ENCODE measurements at places on chromosomes 1 and 21.

DNA sequence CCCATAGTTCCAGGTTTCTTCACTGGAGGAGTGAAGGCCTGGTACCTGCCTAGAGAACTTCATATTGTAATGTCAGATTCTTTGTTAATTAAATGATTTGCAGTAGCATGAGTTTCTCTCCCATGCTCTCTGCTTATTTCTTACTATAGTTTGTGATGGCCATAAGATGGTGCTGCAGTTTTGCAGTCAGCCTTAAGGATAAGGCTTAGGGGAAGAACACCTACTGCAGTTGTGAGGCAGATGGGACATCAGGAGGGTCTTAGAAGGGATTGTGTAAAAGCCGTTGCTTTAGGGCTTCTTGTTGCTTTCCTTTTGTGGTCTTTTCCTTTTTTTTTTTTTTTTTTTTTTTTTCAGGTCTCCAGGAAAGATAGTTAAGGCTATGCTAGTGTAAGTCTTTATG, 61.8 kb downstream of the MACF1 start:
- no peak for DNase-seq

- no peak for DNase-seq
These were observed 4.9 kb downstream of the CROCC start for GRCh38 chr1:16926491-16927073.

DNA sequence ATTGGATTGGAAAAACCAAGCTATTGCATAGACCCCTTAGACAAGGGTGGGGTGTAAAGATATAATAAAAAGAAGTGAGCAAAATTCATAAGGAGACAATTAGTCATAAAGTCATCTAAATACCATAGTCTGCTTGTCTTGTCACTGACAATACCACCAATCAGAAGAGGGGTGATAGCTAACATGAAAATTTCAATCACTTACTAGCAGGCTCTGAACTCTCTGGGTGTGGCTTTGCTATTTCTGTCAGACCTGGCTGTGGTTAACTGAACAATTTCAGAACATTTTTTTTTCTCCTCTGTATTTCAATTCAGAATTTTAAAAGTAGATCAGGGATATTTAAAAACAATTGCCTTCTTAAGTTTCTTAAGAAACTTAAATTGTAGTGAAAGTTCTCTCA, 158.5 kb upstream of the PRMT6 start:
- DNase-seq, result no peak

GRCh38 chr1:161153682-161154337, at the start of gene UFC1:
Gene UFC1, plus strand, starts transcription at chr1:161153978. Its CDS starts 20 bp downstream, at chr1:161153998.
- peak; percentile 61 for DNase-seq

GRCh38 chr1:183289051-183289496, 103.0 kb downstream of the LAMC2 start:
- DNase-seq, result no peak

DNA sequence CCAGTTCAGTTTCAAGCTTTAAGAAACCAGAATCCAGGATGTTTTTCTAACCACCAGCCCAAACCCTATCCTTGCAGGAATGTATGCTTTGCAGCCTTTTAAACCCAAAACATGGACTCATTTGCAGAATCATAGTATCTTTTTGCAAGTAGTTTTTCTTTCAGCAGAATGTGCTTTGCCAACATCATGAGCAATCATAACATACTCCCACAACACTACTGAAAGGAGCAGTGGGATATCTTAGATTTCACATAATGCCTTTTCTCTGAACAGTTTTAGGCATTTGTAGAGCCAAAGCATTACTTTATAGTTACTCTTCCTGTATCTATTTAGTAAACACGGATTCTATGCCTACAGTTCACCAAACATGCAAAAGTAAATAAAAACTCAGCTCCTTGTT, 10.0 kb upstream of the SH2D2A start:
- DNase-seq, result no peak

GRCh38 chr1:227892489-227893299, 55.0 kb downstream of the WNT9A start:
- DNase-seq, result no peak

DNA sequence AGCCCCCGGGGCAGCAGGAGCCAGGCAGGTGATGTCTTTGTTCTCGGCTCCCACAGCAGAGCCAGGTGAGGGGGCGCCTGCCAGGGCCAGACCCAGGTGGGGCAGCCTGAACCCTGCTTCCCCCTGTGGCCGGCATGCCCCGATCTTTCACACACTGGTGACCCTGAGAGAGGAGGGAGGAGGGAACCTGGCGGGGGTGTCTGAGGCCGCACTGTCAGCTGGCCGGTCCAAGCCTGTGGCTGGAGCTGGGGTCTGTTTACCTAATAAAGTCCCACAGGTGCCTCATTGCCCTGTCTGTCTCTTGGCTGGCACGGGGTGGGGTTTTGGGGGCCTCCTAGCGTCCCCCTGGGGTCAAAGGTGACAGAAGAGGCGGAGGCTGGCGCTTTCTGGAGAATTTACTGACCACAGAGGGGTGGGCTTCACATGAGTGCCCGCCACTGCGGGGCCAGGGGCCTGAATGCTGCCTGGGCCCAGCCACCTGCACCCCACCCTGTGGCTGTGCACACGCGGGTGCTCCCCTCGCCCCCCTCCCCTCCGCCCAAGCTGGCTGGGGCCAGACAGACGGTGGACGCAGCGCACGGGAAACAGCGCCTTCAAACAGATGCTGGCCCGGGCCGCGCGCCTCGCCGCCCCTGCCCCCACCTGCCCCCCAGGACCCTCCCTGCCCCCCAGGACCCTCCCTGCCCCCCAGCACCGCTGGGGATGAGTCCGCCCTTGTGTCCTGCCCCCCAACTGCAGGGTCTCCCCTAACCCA, 5.8 kb downstream of the TMEM240 start:
- DNase-seq, result no peak

DNA sequence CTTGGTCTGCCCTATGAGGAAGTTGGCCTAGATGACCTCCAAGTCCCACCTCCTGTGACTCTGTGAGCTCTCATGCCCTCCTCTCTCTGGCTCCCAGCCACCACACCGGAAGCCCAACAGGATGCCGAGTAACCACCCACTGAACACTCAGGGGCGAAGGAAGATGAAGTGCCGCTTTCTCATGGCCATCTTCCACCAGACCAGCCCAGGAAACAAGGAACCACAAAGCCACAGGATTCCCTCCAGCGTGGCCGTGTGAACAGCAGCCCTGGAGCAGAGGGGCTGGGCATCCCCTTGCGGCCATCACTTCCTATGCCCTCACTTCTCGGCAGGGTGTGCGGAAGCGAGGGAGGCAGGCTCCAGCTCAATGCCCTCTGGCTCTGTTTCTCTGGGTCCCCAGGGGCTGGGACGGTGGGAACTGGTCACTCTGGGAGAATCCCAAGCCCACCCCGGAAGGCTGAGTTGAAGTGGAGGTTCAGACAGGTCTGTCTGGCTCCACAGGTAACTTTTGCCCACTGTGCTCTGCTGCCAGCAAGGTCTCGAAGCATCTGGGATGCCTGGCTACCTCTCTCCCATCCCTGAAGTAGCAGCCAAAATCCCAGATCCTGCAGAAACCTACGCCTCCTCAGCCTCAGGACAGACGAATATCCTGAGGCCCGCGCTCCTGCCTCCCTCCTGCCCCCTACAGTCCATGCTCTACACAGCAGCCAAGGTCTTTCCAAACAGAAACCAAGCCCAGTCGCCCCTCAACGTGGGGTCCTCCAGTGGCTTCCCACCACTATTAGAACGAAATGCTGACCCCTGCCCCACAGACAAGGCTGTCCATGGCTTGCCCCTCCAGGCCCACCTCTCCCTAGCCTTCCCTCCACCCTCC, 44.2 kb upstream of the ECE1 start:
- peak; percentile 62 for DNase-seq

GRCh38 chr1:154847891-154848290, 22.2 kb downstream of the KCNN3 start:
- DNase-seq, result no peak

- no peak for DNase-seq
These were observed 15.1 kb upstream of the RPL5 start for GRCh38 chr1:92816732-92817131.

DNA sequence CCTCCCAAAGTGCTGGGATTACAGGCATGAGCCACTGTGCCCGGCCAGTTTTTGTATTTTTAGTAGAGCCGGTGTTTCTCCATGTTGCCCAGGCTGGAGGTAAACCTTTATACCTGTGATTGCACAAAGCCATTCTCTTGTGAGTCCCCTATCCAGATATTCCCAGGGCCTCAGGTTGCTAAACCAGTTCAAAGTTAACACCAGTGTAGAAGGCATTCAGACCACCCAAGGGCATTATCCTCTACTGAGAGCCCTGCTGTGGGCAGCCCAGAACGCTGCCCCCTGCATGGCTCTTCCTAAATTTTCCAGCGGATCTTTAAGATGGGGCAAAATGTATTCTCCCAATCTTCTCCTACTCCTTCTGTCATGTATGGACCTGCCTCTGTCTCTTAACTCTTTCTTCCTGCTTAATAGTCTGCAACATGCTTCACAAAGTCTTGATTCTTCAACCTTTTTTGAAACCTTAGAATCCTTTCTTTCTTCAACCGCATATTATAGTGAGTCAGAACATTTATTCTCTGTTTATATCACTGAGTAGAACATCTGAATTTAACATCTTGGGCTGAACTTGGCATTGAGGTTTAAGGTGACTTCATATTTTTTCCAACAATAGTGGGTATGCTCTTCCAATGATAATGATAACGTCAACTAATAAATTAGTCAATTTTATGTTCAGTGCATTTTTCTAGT, 36.0 kb downstream of the UBE4B start:
- DNase-seq, result no peak

GRCh38 chr1:46638921-46639320, 22.3 kb upstream of the MOB3C start:
- no peak for DNase-seq

- DNase-seq, result no peak
These were observed 16.6 kb downstream of the ANGPTL3 start for GRCh38 chr1:62613890-62614289.

- no peak for DNase-seq
These were observed 36.6 kb downstream of the CCDC185 start for GRCh38 chr1:223429821-223430220.

DNA sequence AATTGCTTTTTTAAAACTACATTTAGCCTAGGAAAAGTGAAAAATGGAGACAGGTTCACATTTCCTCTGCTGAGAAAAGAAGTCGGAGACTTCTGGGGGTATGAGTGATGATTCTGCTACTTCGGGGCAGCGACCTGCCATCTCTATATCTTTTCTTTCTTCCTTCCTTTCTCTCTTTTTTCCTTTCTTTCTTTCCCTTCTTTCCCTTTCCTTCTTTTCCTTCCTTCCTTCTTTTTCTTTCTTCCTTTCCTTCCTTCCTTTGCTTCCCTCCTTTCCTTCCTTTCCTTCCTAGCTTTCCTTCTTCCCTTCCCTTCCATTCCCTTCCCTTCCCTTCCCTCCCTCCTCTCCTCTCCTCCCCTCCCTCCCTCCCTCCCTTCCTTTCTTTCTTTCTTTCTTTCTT, 17.8 kb downstream of the TBX19 start:
- DNase-seq, result no peak
